ENCODE measurements at places on chromosomes 2 and 18. TPM values are rescaled to one million over a fixed set of nuclear protein-coding genes. Genes with fewer than 3 reads are reported as not detected.

The PROC gene
- 2.3 TPM for total RNA-seq

The TMEM17 gene
- total RNA-seq: 2.8 TPM

The CYP26B1 gene
- 0.51 TPM for total RNA-seq

The STARD6 gene
- not detected for total RNA-seq

The UGT1A4 gene
- not detected for total RNA-seq
